ENCODE measurements at places on chromosomes 1 and 21. TPM values are rescaled to one million over a fixed set of nuclear protein-coding genes. Genes with fewer than 3 reads are reported as not detected.

Gene CLCA4
- total RNA-seq: not detected

- H3K27ac ChIP-seq: peak overlapping the region; percentile 51
- no peaks in the 10 kb centered on the region for H3K36me3 ChIP-seq
- H3K4me1 ChIP-seq: peaks cover 24% of the 10 kb centered on the region
- H3K27me3 ChIP-seq: no peaks in the 10 kb centered on the region
- no peak overlapping the region for H3K4me3 ChIP-seq
- DNase-seq: no peak
Measured at GRCh38 chr1:8136766-8137165, 110.7 kb upstream of the ERRFI1 start.

DNA sequence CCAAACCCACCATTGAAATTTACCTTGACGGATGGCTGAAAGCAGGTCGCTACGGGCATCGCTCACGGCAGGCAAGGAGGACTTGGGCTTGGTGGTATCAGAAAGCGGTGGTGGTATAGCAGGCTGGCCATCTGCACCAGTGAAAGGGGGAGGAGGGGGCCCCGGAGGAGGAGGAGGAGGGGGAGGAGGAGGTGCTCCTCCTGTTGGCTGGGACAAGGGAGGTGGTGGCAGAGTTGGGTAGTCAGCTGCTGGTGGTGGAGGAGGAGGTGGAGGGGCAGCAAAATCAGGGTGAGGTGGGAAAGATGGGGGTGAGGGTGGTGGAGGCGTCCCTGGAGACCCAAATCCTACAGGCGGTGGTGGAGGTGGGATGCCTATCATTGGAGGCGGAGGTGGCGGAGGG lies 17.2 kb downstream of the GPR3 start:
- peaks cover 18% of the 10 kb centered on the region for H3K4me1 ChIP-seq
- DNase-seq: no peak
- H3K4me3 ChIP-seq: no peak overlapping the region
- H3K36me3 ChIP-seq: peaks cover 86% of the 10 kb centered on the region

DNA sequence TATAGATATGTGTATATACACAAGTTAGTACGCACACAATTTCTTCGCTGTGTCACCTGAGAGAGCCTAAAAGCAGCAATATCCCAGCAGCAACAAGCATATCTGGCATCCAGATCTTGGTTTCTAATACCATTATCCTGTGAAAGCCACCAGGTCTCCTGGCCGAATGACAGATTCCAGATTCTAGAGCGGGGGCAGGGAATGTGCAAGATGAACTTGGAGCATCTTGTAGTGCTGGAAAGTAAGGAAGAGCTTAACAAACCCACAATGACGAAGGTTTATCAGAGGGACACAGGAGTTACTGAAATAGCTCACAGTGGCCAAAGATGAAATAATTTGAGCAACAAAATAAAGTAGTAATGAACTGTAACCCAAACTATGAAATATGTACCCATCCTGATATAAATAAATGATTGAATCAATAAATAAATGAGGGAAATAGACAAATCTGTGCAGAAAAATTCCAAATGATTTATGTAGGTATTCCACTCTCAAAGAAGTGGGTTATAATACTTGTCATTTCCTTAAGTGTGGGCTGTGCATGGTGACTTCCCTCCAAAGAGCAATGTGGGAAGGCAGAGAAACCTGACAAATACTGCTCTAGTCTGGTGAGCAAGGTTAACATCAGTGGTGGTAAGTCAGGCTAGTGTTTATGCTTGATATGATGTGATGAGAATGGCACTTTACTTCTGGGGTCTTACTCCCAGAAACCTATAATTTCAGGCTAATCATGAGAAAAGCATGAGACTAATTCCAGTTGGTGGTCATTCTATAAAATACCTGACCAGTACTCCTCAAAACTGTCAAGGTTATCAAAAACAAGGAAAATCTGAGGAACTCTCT lies 67.9 kb downstream of the LRRC8D start:
- H3K27ac ChIP-seq: no peak overlapping the region
- no peaks in the 10 kb centered on the region for H3K36me3 ChIP-seq
- H3K4me1 ChIP-seq: peaks cover 2% of the 10 kb centered on the region
- no peak for DNase-seq

- no peak overlapping the region for H3K4me3 ChIP-seq
- H3K4me1 ChIP-seq: peaks cover 10% of the 10 kb centered on the region
- no peaks in the 10 kb centered on the region for H3K27me3 ChIP-seq
- H3K36me3 ChIP-seq: no peaks in the 10 kb centered on the region
- no peak overlapping the region for H3K27ac ChIP-seq
Measured at GRCh38 chr1:170410401-170411166, 121.4 kb upstream of the GORAB start.

DNA sequence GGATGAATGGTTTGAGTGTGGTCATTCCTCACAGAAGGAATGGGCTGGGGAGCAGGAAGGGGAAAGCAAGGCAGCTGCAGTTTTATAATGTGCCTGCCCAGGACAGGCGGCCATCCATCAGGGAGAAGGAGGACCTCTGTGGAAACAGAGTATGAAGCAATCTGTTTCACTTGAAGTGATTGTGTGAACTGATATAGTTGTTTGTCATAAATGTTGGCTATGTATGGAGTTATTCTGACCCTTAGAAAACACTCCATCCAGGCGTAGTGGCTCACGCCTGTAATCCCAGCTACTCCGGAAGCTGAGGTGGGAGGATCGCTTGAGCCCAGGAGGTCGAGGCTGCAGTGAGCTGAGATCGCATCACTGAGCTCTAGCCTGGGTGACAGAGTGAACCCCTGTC lies 46.5 kb downstream of the NENF start:
- no peaks in the 10 kb centered on the region for H3K36me3 ChIP-seq
- DNase-seq: no peak
- H3K27me3 ChIP-seq: no peaks in the 10 kb centered on the region

GRCh38 chr1:228313536-228314277 lies 92.9 kb downstream of the TRIM11 start:
- H3K4me1 ChIP-seq: peaks cover 11% of the 10 kb centered on the region
- no peak overlapping the region for H3K27ac ChIP-seq
- H3K36me3 ChIP-seq: peaks cover 56% of the 10 kb centered on the region
- no peaks in the 10 kb centered on the region for H3K27me3 ChIP-seq
- DNase-seq: peak; percentile 16

- no peaks in the 10 kb centered on the region for H3K27me3 ChIP-seq
- H3K4me3 ChIP-seq: no peak overlapping the region
- no peaks in the 10 kb centered on the region for H3K4me1 ChIP-seq
- no peak for DNase-seq
Measured at GRCh38 chr1:197595304-197595904, 179.9 kb downstream of the DENND1B start.

- DNase-seq: no peak
- H3K36me3 ChIP-seq: no peaks in the 10 kb centered on the region
- H3K4me3 ChIP-seq: no peak overlapping the region
- no peak overlapping the region for H3K27ac ChIP-seq
- peaks cover 7% of the 10 kb centered on the region for H3K27me3 ChIP-seq
Measured at GRCh38 chr1:202274611-202275010, 67.1 kb downstream of the UBE2T start.

- no peak overlapping the region for H3K27ac ChIP-seq
- H3K36me3 ChIP-seq: no peaks in the 10 kb centered on the region
- peaks cover 6% of the 10 kb centered on the region for H3K4me1 ChIP-seq
- peaks cover 24% of the 10 kb centered on the region for H3K27me3 ChIP-seq
Measured at GRCh38 chr1:30378991-30379581, 344.3 kb downstream of the MATN1 start.

DNA sequence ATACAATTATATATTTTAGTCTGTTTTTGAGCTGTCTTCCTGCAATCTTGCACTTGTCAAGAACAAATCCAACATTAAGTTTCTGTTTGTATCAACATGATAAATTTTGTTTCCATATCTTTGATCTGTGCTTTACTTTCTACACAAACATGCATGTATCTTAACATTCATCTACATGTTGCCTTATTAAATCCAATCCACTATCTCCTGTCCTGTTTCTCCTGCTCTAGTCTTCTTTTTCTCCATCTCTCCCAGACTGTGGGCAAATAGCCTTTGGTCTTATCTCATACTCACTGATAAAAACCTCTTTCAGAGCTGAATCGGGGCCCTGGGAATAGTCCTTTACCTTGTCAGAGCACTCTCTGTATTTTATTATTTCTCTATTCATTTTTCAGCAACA lies 101.3 kb downstream of the PLPPR4 start:
- no peaks in the 10 kb centered on the region for H3K36me3 ChIP-seq
- DNase-seq: no peak
- H3K27me3 ChIP-seq: no peaks in the 10 kb centered on the region
- no peak overlapping the region for H3K27ac ChIP-seq
- H3K4me1 ChIP-seq: no peaks in the 10 kb centered on the region
- H3K4me3 ChIP-seq: no peak overlapping the region
